Activated gamma-delta T cell treated with Interleukin-2 at 50 U/mL for 16 hours (primary cell): ENCODE measurements at places on chromosomes 1 and 21.

GRCh38 chr1:197706601-197707000 is 68.7 kb downstream of the DENND1B start:
- DNase-seq: no peak

DNA sequence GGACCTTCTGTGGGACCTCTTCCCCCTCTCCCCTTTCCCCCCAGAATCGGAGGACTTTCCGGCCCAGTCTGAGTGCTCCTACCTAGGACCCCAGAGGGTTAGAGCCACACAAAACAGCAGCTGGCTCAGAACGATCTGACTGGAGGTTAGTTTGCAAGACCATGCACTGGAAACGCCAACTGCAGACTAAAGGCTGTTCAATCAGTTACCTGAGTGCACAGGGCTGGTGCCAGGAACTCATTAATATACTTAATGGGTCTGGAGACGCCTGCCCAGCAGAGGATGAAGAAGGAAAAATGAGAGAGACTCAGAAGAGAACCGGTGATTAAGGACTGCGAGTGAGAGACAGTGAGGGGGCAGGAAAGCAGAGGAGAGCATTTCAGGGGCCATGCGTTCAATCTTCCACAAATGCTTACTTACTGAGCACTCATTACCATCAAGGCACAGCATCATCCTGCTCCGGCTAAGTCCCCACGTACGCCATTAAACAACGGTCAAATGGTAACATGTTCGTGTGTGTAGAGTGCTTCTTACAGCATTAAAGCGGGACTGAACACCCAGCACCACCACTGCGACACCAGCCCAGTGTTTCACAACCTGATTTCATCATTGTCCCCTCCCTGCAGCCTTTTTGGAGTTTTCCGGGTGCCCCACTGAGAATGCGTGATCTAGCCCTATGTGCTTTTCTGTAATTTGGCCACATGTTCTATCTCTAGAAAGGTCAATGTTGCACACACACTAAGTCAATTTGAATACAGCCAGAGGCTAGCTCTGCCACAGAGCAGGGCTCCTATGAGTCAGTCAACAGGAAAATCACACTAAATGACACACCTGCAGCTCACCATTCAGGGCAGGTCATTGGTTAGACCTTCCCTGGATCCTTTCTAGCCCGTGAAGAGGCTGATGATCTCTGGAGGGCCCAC is 7.6 kb downstream of the ENO1 start:
- DNase-seq: no peak

- no peak for DNase-seq
Measured at GRCh38 chr1:212567638-212568037, 40.9 kb upstream of the ATF3 start.

DNA sequence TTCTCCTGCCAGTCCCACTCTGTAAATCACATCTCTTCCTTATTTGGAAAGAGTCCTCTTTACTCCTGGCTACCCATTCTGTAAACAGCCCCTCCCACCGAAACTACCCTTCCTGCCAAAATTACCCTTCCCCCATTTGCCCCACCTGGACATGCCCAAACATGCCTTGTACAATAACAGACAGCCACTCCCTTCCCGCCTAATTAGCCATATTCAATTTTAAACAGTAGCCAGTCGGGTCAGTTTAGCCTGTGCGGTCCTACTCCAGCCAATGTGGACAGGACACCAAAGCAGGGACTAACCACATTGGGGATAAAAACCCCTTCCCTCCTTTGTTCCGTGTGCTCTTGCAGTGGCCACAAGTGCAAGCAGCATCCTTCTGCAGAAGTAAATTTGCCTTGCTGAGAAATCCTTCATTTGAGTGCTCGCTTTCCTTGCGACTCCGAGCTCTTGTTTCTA is 56.3 kb upstream of the MAP10 start:
- DNase-seq: no peak
